Aorta (tissue), 5 donors: ENCODE measurements at places on chromosomes 12 and 14. TPM values are rescaled to one million over a fixed set of nuclear protein-coding genes. Genes with fewer than 3 reads are reported as not detected.

The OR4E2 gene
- polyA plus RNA-seq, result not detected

The GLIPR1L1 gene
- polyA plus RNA-seq, result not detected

The CCNB1IP1 gene
- 65.5 TPM for polyA plus RNA-seq

The EFCAB11 gene
- 5.1 TPM for polyA plus RNA-seq

The SLC17A8 gene
- not detected for polyA plus RNA-seq

The MORN3 gene
- 1.3 TPM for polyA plus RNA-seq

The CRIP1 gene
- 1,123 TPM for polyA plus RNA-seq

The LRIG3 gene
- 17.1 TPM for polyA plus RNA-seq

The EIF5 gene
- polyA plus RNA-seq, result 93.1 TPM

The DACT1 gene
- polyA plus RNA-seq, result 7.5 TPM

The UNG gene
- polyA plus RNA-seq, result 8.5 TPM

The KIF5A gene
- 0.75 TPM for polyA plus RNA-seq

The DENND5B gene
- polyA plus RNA-seq, result 3.1 TPM

The SLC10A1 gene
- polyA plus RNA-seq, result not detected

The RHEBL1 gene
- 2.4 TPM for polyA plus RNA-seq

The RCOR1 gene
- 3.1 TPM for polyA plus RNA-seq

The SERPINA12 gene
- polyA plus RNA-seq, result not detected

The CFAP251 gene
- polyA plus RNA-seq, result 0.88 TPM

The PRH2 gene
- polyA plus RNA-seq, result not detected

The ZBTB39 gene
- polyA plus RNA-seq, result 1.5 TPM

The CCDC175 gene
- polyA plus RNA-seq, result not detected

The SLC16A7 gene
- 4.5 TPM for polyA plus RNA-seq

The KRT76 gene
- polyA plus RNA-seq, result not detected
